ENCODE measurements at places on chromosomes 7 and 10.

- DNase-seq = no peak
Measured at GRCh38 chr7:86790383-86790782, 146.7 kb downstream of the GRM3 start.

- no peak for DNase-seq
Measured at GRCh38 chr10:78471326-78471722, 437.7 kb downstream of the RPS24 start.

GRCh38 chr10:112261281-112261822 is 21.8 kb upstream of the TECTB start:
- no peak for DNase-seq

DNA sequence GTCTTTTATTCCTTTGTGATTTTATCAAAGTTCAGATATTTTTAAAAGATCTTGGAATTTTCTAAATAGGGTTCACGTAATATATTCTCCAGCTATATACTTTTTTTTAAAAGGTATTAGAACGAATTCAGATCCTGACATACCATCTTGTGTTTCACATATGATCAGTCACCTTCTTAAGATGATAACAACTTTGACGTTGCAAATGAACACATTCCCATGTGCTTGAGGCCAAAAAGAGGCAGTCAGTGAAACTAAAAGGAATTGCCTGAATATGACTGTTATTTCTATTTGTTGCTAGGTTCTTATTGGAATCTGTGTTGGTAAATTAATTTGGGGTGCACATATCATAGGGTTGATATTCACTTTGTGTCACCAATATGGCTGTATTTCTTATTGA is 310.1 kb downstream of the MDFIC start:
- no peak for DNase-seq

- no peak for DNase-seq
Measured at GRCh38 chr7:40765639-40766038, 630.8 kb downstream of the SUGCT start.

DNA sequence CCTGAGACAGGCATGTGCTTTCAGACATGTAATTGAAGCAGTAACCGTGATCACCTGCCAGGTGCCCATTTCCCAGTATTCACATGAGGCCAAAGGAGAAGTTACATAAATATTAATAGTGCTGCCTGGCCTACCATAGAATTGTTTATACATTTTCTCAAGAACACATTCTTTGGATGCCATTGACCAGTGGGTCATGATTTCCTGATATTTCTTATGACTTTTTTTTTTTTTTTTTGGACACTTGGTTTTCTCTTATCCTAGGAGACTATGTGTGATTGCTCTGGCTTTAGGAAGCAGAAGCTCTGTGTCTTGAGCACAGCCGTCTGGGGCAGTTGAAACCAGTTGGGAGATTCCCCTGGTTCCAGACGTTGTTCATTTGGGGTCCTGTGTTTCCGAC is 143.9 kb upstream of the NPS start:
- DNase-seq = no peak

GRCh38 chr7:151005566-151005965 is 14.7 kb downstream of the NOS3 start:
- no peak for DNase-seq

- no peak for DNase-seq
Measured at GRCh38 chr7:36639826-36640225, 84.5 kb downstream of the AOAH start.

- DNase-seq = peak; percentile 98
Measured at GRCh38 chr10:78302989-78303854, 269.6 kb downstream of the RPS24 start.

GRCh38 chr7:84492098-84493034 is 297.8 kb upstream of the SEMA3A start:
- no peak for DNase-seq

DNA sequence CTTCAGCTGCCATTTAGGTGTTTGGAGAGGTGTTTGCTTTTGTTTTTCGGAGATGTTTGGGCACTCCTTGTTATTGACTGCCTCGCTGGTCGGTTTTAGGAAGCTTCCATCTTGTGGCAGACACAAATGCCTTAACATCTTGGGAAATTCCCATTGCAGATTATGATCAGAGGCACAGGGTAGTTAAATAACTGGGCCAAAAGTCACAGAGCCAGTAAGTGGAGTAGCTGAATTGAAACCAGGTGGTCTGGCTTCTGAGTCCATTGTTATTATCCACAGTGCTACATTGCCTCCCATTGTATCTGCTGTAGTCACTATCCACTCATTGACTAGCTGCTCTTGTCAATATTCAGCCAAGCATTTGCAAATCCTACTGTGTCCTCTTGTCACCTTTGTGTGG is 138.2 kb upstream of the PLPP4 start:
- DNase-seq = no peak

DNA sequence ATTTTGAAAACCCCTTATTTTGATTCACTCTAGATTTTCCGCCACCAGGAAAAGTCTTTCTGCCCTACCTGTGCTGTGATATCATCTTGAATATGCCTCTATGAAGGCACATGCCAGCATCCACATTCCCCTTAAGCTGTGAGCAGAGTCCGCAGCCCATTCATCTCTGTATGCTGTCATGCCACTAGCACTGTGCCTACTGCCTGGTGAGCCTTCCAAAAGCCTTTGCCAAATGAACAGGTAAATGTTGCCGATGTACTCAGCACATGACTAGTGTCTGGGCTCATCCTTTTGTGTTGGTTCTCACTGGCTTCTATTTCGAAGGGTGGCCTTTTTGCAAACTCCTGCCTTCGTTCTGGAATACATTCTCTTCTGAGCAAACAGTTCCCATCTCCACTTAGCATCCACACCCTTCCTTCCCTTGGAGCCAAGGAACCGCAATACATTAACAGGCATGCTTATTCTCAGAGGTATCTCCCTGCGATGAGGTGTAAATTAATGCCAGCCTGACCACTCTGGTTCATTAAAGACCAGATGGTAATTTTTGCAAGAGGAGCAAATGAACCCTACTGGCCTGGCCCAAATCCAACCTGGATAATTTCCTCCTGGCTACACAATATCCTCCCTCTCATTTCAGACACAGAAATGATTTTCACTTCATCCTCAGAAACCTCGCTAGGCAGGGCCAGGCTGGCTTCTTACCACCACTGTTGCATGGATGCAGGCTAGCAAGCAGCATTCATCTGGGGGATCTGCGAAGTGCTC is 339.7 kb upstream of the NFE2L3 start:
- DNase-seq = no peak

DNA sequence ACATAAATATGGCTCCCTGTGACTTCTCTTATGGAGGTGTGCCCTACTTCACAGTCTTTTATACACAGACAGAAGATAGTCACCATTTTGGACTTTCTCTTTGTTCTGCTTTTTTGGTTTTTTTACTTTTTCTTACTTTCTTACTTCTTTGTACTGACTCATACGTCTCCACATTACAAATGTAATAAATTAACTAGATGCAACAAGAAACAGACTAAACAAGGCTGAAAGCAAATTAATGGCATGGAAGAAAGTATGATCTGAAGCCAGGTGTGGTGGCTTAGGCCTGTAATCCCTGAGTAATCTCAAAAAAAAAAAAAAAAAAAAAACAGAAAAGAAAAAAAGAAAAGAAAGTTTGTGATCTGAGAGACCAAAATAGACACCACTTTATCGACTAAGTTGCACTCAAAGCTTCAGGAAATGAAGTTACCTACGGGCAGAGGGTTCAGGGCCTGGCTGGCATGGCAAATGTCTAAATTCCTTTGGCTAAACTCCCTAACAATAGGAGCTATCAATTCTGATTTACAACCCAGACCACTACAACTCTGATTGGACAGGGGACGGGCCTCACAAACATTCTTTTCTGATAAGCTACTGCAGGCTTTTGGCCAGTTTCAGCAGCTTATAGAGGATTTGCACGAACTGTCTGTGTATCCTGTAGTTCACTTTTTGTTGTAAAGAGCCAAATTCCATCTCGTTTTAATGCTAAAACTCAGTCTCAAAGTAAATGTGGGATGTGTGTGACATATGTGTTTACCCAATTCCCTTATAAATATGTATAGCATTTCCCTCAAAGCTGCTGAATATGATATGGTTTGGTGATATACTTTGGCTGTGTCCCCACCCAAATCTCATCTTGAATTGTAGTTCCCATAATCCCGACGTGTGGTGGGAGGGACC is 129.1 kb downstream of the SEPTIN14 start:
- DNase-seq = no peak

GRCh38 chr7:15687546-15688278 is 1.2 kb upstream of the MEOX2 start:
- no peak for DNase-seq

GRCh38 chr7:77409005-77409738 is 7.0 kb downstream of the GSAP start:
- no peak for DNase-seq

DNA sequence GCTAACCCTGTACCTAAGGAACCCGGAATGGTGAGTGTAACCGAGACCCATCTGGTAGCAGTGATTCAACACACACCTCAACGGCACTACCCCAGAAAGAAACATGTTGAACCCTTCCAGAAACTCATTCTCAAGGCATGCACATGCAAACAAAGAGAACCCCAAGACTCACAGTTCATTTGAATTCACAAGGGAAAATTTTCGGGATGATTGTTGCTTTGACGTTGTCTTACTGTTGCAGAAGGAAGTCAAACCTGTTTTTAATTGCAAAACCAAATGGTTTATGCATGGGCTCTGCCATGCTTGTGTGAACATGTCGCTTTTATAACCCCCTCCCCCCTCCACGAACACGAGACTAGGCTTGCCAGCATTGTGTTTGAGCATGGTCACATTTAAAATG is 539.7 kb downstream of the GATA3 start:
- DNase-seq = no peak

DNA sequence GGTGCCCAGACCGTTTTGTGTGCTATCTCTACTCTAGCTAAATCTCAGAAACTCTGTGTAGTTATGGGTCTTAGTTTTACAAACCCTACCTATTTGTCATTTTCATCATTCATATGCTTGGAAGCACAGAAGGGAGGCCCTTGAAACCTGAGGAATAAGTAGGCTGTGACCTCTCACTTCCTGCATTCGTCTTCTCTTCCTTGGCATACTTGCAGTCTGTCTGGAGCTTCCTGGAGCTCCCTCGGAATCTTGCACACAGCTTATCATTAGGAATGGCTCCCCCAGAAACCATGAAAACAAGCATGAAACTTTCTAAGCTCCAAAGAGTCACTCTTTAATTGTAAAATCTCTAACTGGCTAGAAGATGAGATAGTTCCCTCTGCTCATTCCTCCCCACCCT is 376.9 kb upstream of the MYO3A start:
- DNase-seq = no peak

GRCh38 chr10:125455431-125455830 is 227.5 kb downstream of the TEX36 start:
- no peak for DNase-seq

DNA sequence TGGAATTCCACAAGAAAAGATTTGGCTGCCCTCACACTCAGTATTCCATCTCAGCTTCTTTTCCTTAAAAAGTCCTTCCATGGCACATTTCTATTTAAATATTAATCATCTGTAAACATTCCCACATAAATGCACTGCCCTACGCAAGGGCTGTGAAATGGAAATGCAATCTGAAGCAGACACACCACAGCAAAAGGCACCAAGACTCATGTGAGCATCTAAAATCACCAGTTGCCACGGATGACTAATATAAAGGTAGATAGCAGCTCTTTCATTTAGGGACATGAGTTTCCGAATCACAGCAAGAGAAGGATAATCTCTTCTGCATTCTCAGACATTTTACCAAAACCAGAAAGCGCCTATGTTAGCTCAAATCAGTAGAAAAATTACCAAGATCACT is 31.6 kb downstream of the COA1 start:
- DNase-seq = no peak

DNA sequence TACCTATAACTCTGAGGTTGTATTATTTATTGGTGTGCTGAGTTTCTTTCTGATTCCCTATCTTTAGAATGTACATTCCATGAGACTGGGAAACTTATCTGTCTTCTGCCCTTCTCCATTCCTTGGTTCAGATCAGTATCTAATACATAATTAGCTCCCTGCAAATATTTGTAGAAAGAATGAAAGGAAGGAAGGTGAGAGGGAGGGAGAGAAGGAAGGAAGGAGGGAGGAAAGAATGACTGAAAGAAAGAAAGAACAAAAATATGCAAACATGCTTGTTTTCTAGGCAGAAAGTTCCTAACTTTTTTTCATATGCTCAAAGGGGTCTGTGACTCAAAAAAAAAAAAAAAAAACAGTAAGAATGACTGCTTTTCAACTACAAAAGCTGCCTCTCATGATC is 3.9 kb upstream of the USP6NL start:
- no peak for DNase-seq
